ENCODE measurements at places on chromosomes 1 and 21. TPM values are rescaled to one million over a fixed set of nuclear protein-coding genes. Genes with fewer than 3 reads are reported as not detected.

DNA sequence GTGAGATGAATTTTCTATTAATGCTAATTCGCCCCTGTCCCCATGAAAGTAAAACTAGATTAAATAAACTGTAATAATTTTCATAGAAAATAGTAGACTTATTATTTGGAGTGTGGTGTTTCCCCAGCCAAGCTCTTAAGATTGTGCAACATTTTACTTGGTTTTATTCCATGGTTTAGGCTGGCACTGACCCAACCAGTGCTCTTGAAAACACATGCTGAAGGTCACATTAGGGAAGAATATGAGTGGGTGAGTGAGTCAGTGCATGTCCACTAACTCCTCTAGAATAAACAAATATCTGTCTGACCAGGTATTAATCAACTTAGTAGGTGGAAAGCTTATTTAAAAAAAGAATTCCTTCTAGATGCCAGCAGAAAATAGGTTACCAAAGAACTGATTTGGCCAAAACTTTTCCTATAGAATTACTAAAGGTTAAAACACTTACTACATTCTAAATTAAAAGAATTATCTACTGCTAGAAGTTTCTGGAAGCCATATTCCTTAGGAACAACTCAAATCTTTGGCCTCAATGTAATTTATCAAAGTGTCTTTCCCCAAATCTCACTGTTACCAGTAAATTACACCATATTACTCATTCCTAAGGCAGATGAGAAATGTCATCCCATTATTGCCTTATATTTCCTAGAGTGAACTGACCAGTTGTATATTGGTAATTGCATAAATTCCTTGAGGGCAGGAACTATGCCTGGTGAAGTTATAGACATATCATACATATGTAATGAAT lies 89.7 kb upstream of the RGS1 start:
- DNase-seq: peak; percentile 90

Gene ZRANB2
- total RNA-seq: 23.5 TPM

Gene RAVER2
- 23.2 TPM for total RNA-seq

Gene FALEC
- total RNA-seq: not detected

Gene ITGB2
- total RNA-seq: 16.7 TPM

Gene WDR47
- 22.4 TPM for total RNA-seq
